ENCODE measurements at places on chromosomes 11 and 22.

GRCh38 chr11:121194731-121195596 is 93.9 kb downstream of the TECTA start:
- peak; percentile 3 for DNase-seq

DNA sequence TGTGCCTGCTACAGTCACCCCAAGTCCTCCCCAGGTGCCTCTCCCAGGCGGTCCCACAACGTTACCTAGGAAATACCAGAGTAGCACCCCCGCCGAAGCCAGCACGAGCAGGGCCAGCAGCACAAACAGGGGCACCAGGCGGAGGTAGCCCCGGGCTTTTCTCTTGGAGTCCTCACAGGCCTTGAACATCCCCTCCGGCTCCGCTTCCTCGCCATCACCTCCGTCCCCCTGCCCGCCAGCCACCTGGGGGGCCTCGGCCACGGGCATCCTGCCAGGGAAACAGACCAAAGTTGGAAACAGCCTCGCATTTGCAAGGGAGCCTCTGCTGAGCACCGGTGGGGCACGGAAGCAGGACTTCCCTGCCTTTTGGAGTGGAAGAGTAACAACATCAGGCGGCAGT is 6.4 kb downstream of the TMPRSS6 start:
- DNase-seq, result no peak

DNA sequence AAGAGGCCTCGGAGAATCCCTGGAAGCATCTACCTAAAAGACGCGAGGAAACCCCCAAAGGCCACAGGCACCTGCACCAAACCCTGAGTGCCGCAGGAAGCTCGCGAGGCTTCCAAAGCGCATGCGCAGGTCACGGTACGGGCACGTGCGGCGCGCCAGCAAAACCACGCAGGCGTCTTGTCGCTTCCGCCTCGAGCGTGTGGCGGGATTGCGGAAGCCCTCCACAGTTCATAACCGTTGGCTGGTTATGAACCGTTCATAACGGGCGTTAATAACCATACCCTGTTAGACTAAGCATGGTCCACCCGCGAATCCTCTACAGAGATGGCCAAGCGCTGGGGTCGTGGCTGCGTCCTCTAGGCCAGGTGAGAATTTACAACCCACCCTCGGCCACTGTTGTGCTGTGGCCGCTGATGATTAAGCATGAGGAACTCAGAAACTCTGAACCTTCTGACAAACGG is 46.4 kb downstream of the MORC2 start:
- peak; percentile 69 for DNase-seq

DNA sequence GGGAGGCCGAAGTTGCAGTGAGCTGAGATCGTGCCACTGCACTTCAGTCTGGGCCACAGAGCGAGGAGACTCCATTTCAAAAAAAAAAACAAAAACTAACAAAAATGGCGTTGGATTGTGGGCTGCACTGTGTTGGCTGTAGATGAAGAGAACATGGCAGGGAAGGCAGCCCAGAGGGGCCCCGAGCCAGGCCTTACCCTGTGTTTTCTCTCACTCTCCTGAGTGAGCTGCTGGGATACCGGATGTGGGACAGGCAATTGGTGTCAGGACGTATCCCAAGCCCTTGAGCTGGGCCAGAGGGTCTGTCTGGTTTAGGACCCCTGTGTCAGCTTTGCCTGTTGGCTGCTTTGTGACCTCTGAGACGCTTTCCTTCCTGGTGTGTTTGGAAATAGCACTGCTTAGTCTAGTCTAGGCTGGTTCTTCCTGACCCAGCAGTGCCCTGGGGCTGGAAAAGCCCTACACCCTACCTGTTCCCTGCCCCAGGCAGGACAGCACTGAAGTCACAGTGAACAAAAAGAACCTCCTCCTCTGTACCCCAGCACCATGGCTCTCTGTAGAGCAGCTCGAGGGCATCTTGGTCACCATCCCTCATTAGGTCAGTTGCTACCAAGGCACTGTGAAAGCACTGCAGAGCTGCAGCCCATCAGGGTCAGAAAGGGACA is 17.8 kb downstream of the CHADL start:
- DNase-seq, result no peak

DNA sequence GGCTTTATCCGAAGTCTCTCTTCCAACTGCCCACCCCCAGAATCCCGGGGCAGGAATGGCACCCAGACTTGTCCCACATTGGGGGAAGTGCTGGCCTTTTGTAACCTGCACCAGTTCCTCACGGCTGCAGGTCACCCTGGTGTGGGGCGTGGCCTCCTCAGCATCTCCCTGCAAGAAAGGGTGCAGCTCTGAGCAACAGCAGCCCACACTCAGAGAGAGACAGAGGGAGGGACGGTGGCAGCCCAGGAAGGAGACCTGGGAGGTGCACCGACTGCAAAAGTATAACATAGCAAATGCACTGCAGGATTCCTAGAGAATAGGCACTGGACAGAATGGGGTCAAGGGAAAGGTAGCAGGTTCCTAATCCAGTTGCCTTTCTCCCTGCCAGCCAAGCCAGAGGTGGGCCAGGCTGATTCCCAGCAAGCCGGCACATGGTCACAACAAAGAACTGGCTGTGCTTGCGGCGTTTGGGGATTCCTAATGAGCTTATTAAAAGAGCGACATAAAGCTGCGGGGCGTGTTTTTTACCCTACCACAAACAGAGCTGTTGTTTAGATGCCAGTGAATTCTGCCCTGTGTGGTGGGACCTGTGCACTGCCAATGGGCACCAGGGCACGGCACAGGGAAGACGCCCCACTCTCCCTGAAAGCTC is 18.2 kb upstream of the IGSF9B start:
- DNase-seq, result no peak

GRCh38 chr11:95284057-95285052 is 53.4 kb upstream of the SESN3 start:
- no peak for DNase-seq

DNA sequence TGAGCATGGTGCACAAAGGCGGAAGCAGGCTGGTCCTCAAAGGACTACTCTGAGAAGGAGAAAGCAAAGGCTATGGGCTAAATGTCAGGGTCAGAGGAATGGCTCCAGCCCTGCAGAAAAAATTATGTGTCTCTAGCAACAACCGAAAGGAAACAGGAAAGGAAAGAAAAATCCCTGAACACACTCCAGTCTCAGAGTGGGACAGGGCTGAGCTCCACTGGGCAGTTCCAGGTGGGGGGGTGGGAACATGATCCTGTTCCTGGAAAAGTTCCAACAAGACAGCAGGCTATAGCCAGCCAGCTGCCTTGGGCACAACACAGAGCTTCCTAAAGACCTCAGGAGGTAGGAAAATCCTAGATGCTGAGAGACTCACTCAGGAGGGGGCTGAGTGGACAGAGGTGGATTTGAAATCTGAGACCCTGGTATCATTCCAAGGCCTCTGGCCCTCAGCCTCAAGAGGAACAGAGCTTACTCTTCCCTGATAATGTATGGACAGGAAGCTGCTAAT is 1088.2 kb downstream of the TBC1D22A start:
- DNase-seq, result no peak

DNA sequence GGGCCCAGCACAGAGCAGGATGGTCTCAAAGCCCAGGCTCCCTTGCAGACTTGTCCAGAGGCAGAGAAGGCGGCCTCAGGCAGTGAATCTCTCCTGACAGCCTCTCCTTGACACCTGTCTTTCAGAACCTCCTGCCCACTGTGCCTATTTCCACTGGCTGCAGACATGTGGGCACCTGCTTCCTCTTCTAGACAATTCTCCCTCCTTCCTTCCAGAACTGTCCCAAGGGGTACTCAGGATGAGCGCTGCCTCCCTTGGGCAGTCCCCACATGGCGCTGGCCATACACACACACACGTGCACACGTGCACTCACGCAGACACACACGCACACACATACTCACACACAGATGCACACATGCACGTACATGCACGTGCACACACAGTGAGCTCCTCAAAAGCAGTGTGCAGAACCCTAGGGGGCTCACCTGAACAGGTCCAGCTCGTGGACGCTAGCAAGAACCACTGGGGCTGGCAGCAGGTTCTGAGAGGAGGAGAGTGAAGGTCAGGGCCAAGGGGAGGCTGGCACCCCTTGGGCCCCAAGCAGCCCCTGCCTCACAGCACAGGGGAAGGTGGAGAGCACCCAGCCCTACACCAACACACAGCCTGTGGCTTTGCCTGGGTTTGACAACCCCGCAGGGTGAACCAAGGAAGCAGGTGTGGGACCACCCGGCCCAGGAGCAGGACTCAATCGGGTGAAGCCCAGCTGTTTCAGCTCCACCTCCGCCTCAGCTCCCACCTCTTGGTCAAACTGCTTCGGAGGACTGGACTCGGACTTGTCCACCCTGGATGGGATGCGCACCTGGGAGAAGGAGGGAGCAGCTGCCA is 8.1 kb upstream of the PLXNB2 start:
- DNase-seq, result no peak

DNA sequence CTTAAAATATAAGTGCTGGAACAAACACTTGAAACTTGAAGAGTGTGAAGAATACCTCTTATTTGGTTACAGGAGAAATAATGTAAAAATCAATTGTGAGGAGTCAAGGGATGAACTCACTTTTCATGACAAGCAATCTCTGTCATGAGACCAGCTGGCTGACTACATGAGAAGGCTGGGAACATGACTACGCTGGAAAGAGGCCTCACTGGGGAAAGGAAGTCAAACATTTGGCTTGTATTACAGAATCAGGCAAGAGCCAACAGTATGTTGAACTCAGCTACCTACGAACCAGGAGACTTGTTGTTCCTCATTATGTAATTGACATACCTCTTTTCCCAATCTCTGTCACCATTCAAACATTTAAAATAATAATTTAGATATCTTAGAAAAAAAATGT is 14.4 kb downstream of the DCDC1 start:
- DNase-seq, result no peak

DNA sequence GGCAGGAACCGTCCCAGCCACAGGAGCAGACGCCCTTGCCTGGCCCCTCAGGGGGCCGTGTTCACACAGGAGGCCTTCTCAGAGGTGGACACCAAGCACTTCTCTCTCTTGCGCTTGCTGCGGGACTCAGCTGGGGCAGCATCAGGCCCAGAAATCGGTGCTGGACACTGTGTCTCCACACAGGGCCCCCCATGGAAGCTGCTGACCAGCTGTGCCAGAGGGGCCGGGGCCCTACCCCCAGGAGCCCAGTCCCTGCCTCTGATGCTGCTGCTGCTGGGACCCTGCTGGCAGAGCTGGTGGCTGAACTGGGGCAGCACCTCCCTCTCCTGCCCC is 4.0 kb downstream of the PLXNB2 start:
- no peak for DNase-seq

- no peak for DNase-seq
Measured at GRCh38 chr11:66151273-66151672, 81.2 kb downstream of the PACS1 start.

GRCh38 chr11:111918390-111919256 is at the start of gene C11orf52:
Gene C11orf52 (plus strand): TSS chr11:111918913. CDS start chr11:111918973, 60 bp downstream.
- no peak for DNase-seq

DNA sequence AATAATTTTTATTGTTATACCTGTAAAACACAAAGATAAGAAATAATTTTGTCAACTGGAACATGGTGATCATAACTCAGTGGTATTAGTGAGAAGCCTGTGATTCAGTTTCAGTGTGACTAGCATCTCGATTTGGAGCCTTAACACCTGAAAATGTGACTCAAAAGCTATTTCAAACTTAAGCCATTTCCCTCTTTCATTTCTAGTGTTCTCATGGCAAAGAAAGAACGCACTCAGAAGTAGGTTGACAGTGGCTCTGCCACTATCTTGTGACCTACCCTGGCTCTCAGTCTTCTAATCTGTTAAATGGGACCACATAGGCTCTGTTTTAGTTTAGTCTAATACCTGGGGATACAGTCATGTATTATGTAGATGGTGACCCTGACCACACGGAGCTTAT is 62.7 kb downstream of the ISX start:
- DNase-seq, result no peak

GRCh38 chr11:76047231-76047630 is 159.1 kb downstream of the WNT11 start:
- DNase-seq, result no peak

DNA sequence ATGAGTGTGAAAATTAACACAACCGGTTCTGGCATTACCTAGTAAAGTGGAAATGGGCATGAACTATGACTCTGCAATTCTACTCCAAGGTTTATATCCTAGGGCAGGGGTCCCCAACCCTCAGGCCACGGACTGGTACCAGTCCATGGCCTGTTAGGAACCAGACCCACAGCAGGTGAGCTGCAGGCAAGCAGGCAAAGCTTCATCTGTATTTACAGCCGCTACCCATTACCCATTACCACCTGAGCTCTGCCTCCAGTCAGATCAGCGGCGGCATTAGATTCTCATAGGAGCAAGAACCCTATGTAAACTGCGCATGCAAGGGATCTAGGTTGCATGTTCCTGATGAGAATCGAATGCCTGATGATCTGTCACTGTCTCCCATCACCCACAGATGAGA is 49.8 kb downstream of the MORC2 start:
- DNase-seq, result no peak

GRCh38 chr11:125055107-125055715 is 7.9 kb upstream of the SLC37A2 start:
- no peak for DNase-seq

DNA sequence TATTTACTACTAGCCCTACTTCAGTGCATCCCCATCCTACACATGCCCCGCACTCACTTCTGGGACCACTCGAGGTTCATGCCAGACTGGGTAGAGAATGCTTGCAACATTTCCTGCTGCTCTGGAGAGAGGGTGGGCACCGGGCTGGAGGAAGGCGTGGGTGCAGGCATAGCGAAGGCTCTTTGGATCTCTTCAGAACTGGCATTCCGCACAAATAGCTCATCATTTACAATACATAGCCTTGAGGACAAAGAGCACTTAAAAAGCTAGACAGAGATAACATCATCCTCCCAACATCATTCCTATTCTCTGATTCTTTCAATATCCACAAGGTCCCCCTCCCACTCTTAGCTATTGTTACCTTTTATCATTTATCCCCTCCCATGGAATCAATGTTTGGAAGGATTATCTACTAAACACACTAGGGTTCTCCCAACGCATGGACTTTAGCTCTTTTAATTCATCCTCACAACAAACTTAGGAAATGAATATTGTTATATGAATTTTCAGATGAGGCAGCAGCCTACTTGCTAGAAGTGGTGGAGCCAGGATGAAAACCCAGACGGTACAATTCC is 2.5 kb upstream of the TMEM223 start:
- DNase-seq, result no peak

GRCh38 chr11:33633251-33634003 is 67.2 kb downstream of the C11orf91 start:
- no peak for DNase-seq

DNA sequence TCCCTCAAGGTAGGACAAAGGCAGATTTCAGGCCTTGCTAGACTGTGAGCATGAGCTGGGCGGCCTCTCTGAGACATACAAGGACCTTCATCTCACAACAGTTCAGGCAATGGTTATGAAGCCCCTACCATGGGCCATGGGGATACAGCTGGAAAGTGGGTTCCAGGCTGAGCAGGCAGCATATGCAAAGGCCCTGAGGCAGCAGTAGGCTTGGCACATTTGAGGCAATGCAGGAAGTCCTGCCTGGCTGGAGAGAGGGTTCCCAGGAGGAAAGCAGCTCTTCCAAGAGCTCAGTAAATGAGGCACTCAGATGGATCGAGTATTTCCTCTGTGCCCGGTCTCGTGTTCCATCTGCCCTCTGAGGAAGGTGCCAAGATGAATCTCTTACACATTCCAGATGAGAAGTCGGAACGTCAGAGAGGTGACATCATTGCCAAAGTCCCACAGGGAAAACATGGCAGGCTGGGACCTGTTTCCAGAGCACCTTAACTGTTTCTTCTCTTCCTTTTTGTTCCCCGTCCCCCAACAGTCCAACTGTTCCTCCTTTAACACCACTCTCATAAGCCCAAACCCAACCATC is 388.6 kb downstream of the MN1 start:
- no peak for DNase-seq

Measured in stimulated activated CD8-positive, alpha-beta memory T cell treated with anti-CD3 and anti-CD28 coated beads, Interleukin-4, amount 100 ng/mL, for 4 hours (primary cell).